M059J (cell line): ENCODE measurements at places on chromosomes 3 and 15. TPM values are rescaled to one million over a fixed set of nuclear protein-coding genes. Genes with fewer than 3 reads are reported as not detected.

The ARID3B gene
- 0.71 and 2.0 TPM in 2 replicates for total RNA-seq

The IFT122 gene
- 8.5 and 14.7 TPM in 2 replicates for total RNA-seq

The FETUB gene
- not detected in 2 replicates for total RNA-seq

The SGO1 gene
- 21.0 and 21.1 TPM in 2 replicates for total RNA-seq

The TNNC1 gene
- total RNA-seq = not detected in 2 replicates

The EXD1 gene
- total RNA-seq = not detected in 2 replicates
